ENCODE measurements at places on chromosomes 3 and 15. TPM values are rescaled to one million over a fixed set of nuclear protein-coding genes. Genes with fewer than 3 reads are reported as not detected.

DNA sequence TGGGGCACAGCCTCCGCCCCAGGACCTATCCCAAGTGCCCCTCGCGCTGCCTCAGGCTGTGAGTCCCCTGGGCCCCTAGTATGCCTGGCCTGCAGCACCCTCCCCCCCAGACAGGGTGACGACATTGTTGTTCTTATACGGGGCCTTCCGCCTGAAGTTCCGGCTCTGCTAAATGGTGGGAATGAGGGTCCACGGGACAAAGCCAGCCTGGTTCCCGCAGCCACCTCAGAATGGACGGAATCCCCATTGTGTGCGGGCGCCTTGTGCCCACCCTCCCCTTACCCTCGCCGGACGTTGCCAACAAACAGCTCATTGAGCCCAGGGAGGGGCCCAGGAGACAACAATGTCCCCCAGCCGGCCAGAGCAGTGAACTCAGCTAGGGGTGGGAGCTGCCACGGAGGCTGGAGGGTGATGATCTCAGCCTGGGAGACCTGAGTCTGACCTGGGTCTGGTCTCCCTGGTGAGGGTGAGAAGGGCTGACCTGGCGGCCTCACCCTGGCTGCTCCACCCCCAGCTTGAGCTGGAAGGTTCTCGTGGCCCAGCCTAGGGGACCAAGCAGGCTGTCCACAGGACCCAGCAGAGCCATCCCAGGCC, 10.2 kb upstream of the DLL4 start:
- DNase-seq, result no peak

The IREB2 gene
- 6.0 TPM for polyA plus RNA-seq

DNA sequence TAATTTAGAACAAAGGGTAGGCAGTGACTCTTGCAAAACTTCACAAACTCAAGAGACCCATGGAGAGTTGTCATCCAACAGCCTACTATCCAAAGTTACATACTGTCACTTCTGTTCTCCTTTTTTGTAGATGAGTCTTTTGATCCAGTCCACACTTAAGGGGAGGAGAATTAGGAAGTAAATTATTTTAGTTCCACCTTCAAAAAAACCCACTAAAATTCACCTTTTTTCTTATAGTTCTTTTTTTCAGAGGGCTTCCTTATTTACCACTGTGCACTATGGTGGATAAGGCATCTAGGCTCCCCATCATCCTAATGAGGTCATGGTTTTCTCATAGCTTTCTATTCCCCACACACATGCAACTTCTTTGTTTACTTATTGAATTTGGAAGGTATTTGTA, 8.6 kb upstream of the TCAIM start:
- no peak for DNase-seq

- no peak for DNase-seq
These were observed 74.4 kb upstream of the CHRNB4 start for GRCh38 chr15:78715434-78715833.

DNA sequence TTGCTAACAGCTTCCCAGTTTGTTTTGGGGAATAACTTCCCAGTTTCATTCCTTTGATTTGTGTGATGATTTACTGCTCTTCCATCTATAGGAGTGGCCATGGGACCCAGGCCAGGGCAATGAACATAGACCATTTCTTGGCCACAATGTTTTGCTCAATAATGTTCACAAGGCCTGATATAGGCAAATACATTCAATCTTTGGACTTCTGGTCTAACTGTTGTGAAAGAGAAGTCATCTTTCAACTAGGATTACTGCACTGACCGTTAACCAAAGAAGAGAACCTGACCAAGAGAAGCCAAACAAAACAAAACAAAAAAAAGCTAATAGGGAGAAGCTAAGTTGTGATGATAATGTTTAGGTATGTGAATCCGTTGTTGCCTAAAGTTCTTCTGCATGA, 221.8 kb upstream of the SUCLG2 start:
- no peak for DNase-seq

The IGF2BP2 gene
- 9.4 TPM for polyA plus RNA-seq

GRCh38 chr15:75171408-75171807, 30.3 kb upstream of the C15orf39 start:
- DNase-seq, result no peak

Data from heart right ventricle (tissue), 16 donors.